MV-4-11 (cell line): ENCODE measurements at places on chromosomes 13 and 19.

DNA sequence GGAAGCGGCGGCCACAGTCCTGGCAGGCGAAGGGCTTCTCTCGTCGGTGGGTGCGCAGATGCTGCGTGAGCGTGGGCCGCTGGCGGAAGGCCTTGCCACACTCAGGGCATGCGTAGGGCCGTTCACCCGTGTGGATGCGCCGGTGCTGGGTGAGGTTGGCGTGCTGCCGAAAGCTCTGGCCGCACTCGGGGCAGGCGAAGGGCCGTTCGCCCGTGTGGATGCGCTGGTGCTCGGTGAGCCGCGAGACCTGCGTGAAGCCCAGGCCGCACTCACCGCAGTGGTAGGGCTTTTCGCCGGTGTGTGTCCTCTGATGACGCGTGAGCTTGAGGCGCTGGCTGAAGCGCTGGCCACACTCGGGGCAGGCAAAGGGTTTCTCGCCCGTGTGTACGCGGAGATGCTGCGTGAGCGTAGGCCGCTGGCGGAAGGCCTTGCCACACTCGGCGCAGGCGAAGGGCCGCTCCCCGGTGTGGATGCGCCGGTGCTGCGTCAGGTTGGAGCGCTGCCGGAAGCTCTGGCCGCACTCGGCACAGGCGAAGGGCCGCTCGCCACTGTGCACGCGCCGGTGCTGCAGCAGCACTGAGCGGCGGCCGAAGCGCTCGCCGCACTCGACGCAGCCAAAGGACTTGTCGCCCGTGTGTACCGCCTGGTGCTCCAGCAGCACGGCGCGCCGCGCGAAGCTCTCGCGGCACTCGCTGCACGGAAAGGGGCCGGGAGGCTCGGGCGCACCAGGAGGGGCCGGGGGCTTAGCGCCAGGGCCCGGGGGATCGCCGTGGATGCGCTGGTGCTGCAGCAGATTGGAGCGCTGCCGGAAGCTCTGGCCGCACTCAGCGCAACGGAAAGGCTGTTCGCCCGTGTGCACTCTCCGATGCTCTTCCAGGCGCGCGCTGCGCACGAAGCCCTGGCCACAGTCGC, 4.0 kb upstream of the UBE2M start:
- DNase-seq: no peak

GRCh38 chr19:16249826-16250404, 52.2 kb downstream of the AP1M1 start:
- no peak for DNase-seq

- no peak for DNase-seq
Measured at GRCh38 chr19:46021531-46022041, 1.3 kb downstream of the PGLYRP1 start.

DNA sequence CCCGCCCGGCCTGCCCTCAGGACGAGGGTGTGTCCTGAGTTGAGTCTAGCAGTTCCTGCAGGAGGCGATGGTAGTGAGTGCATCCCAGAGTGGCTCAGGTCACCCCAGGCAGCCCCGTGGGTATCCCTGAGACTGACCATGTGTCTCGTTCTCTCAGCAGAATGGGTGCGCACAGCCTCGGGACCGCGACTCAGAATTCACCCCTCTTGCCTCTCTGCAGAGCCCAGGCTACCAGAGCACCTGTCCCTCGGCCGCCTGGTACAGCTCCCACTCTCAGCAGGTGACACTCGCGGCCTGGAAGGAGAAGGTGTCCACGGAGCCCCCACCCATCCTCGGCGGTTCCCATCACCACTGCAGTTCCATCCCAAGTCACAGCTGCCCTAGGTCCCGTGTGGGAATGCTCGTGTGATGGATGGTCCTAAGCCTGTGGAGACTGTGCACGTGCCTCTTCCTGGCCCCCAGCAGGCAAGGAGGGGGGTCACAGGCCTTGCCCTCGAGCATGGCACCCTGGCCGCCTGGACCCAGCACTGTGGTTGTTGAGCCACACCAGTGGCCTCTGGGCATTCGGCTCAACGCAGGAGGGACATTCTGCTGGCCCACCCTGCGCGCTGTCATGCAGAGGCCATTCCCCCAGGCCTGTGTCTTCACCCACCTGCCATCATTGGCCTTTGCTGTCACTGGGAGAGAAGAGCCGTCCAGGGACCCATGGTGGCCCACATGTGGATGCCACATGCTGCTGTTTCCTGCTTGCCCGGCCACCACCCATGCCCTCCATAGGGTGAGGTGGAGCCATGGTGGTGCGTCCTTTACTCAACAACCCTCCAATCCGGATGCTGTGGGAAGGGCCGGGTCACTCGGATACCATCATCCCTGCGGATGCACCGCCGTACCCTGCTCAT, 87.1 kb upstream of the MCF2L start:
- no peak for DNase-seq

GRCh38 chr13:31522396-31522795, 216.9 kb upstream of the RXFP2 start:
- DNase-seq: no peak

GRCh38 chr13:32253911-32254399, 61.2 kb downstream of the ZAR1L start:
- no peak for DNase-seq

GRCh38 chr13:69566104-69566716, 541.4 kb upstream of the ATXN8OS start:
- DNase-seq: no peak

GRCh38 chr13:107649079-107649478, 566.3 kb downstream of the LIG4 start:
- DNase-seq: no peak

DNA sequence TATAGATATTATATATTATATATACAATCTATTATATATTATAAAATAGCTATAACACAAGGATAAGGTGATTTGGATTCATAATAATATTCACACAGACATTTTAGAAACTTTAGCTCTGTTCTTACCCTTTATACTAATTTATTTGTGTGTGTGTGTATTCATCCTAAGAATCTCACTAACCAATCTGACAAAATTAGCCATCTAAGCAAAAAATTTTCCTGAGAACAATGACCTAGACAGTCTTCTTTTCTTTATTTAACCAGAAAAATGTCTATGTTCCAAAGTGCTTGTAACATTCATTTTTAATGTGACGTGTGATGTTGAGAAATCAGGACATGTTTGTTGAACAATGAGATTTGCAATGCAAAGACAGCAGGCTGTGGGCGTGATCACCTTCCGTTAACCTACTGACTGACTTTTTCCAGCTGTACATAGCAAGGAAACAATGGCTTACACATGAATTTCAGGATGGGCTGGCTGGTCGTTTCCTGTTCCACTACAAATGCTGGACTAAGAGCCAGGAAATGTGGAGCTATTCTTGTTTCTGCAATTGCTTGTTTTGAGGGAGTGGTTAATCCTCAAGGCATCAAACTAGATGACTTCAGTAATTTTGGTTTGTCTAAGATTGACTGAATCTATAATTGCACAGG, 634.6 kb upstream of the ARGLU1 start:
- DNase-seq: no peak
